ENCODE measurements at places on chromosomes 1 and 21. TPM values are rescaled to one million over a fixed set of nuclear protein-coding genes. Genes with fewer than 3 reads are reported as not detected.
A peak's percentile ranks its signal among the peaks of the same experiment; 100 is the strongest.

TMEM240 gene
- total RNA-seq: 0.66 TPM

DNA sequence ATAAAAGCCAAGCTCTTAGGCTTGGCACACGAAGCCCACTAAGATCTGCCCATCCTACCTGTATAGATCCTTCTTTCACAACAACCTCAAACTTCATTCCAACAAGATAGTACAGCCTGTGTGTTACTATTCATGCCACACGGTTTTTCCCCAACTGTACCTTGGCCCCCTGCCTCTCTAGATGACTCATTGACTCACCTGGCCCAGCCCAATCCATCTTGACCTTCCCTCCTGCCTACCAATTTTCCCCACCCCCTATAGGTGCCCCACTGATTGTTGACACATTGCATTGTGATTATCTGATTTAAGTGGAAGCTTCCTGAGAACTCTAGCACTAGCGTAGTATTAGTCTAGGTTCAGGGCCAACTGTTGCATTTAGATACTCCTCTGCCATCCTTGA, 2.0 kb upstream of the CD101 start:
- H3K27me3 ChIP-seq: no peaks in the 10 kb centered on the region
- DNase-seq: no peak
- no peaks in the 10 kb centered on the region for H3K4me1 ChIP-seq
- H3K36me3 ChIP-seq: no peaks in the 10 kb centered on the region

GRCh38 chr1:186009039-186009737, 275.0 kb downstream of the HMCN1 start:
- H3K4me3 ChIP-seq: no peak overlapping the region
- no peak for DNase-seq
- no peaks in the 10 kb centered on the region for H3K4me1 ChIP-seq
- H3K27me3 ChIP-seq: no peaks in the 10 kb centered on the region
- H3K27ac ChIP-seq: no peak overlapping the region

DNA sequence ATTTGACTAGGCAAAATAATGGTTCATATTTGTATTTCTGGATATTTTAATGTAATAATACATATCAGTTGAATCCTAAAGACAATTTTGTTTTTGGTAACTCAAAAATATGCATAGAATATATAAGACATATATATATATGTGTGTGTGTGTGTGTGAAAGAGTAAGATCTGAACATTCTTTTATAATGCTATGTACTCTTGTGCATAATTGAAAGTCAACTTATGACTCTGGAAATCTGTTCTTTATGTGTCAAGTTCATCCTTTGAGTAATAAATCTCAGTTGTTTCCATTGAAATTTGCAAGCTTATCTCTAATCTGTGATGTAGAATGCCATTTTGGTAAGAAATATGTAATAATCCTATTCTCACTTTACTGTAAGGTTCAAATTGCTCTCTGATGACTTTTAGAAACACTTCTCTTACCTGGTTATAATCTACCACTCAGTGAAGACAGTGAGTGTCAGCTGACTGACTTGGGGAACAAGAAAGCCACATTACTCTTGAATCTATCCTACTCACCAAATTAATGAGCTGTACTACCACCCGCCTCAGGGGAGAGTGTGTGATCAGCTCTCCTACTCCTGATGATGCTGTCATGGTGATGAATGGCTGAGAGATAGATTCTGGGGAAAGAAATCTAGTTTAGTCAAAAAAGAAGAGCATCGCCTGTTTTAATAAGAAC, 15.0 kb upstream of the NEK7 start:
- H3K4me3 ChIP-seq: no peak overlapping the region
- H3K27me3 ChIP-seq: no peaks in the 10 kb centered on the region
- no peak overlapping the region for H3K27ac ChIP-seq
- no peaks in the 10 kb centered on the region for H3K4me1 ChIP-seq
- H3K36me3 ChIP-seq: no peaks in the 10 kb centered on the region
- DNase-seq: no peak

- no peak overlapping the region for H3K27ac ChIP-seq
- no peaks in the 10 kb centered on the region for H3K27me3 ChIP-seq
- H3K36me3 ChIP-seq: no peaks in the 10 kb centered on the region
- no peak for DNase-seq
These were observed 40.6 kb downstream of the TNNT2 start for GRCh38 chr1:201336711-201337450.

ADAM30 gene
- not detected for total RNA-seq

CDC42SE1 gene
- total RNA-seq: 238 TPM

DNA sequence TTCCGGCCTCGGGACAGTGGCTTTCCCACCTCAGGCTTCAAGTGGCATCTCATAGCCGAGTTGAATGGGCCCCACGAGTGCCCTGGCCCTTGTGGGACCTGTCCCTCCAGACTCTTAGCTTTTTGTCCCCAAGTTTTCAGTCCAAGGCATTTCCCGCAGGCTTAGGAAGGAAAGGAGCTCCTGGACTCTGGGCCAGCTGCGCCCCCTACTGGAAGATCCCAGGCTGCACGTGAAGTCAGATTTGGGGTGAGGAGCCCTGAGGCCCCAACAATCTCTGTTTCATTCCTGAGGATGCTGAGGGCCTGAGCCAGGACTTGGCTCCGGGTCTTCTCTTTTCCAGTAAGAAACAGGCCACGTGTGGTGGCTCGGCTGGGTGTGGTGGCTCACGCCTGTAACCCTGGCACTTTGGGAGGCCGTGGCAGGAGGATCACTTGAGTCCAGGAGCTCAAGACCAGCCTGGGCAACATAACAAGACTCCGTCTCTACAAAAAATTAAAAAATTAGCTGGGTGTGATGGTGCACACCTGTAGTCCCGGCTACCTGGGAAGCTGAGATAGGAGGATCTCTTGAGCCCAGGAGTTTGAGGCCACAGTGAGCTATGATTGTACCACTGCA, 67.4 kb downstream of the ARHGEF10L start:
- no peak overlapping the region for H3K27ac ChIP-seq
- DNase-seq: peak; percentile 61
- H3K27me3 ChIP-seq: no peaks in the 10 kb centered on the region
- no peaks in the 10 kb centered on the region for H3K4me1 ChIP-seq
- no peaks in the 10 kb centered on the region for H3K36me3 ChIP-seq
- no peak overlapping the region for H3K4me3 ChIP-seq

GRCh38 chr1:181259026-181259745, 170.7 kb downstream of the IER5 start:
- H3K4me1 ChIP-seq: no peaks in the 10 kb centered on the region
- H3K36me3 ChIP-seq: no peaks in the 10 kb centered on the region
- no peak overlapping the region for H3K27ac ChIP-seq
- no peaks in the 10 kb centered on the region for H3K27me3 ChIP-seq

FCGR2B gene
- total RNA-seq: 144 TPM

TCHHL1 gene
- not detected for total RNA-seq

DNA sequence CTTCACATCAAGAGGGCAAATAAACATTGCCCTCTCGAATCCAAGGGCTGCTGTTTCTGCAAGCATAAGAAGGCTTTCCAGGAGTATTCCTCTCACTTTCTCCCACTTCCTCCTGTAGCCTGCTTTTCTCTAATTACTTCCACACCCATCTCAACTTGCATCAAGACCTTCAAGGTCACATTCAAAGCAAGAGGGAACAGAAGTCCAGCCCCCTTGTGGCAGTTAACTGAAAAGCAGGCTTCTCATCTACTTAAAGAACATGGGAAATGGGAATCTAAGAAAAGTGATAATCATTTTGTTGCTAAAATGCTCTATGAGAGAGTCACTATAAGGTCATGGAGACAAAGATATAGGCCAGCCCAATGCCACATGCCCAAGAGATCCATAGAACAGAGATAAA, 874.4 kb downstream of the KCNT2 start:
- H3K4me3 ChIP-seq: no peak overlapping the region
- H3K36me3 ChIP-seq: no peaks in the 10 kb centered on the region
- H3K27me3 ChIP-seq: no peaks in the 10 kb centered on the region
- peak; percentile 11 for DNase-seq
- no peak overlapping the region for H3K27ac ChIP-seq

GRCh38 chr1:168300626-168301025, 19.9 kb downstream of the TBX19 start:
- no peaks in the 10 kb centered on the region for H3K27me3 ChIP-seq
- no peak overlapping the region for H3K27ac ChIP-seq
- no peak overlapping the region for H3K4me3 ChIP-seq
- peaks cover 5% of the 10 kb centered on the region for H3K36me3 ChIP-seq
- H3K4me1 ChIP-seq: no peaks in the 10 kb centered on the region
